GM03348 (cell line): ENCODE measurements at places on chromosomes 4 and X.

DNA sequence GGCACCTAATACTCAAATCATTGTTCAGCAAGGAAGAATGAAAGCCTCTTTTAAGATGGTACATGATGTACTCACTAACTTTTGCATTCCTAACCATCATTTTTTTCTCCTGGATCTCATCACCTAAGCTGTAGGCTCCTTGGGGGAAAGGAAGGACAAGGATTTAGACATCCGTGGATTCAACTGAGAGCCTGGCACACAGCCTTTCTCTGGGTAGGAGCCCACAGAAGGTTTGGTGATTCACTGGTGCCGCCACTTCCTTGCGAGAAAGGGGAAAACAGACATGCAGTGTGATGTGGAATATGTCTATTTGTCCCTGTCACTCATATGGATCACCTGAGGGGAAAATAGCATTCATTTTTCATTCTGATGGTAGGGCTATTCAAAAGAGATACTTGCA lies 147.3 kb downstream of the PCDH7 start:
- no peak for DNase-seq

GRCh38 chrX:15549189-15550012 lies 48.8 kb downstream of the BMX start:
- no peak for DNase-seq

- DNase-seq = no peak
Measured at GRCh38 chr4:185560316-185560715, 25.0 kb upstream of the PDLIM3 start.

DNA sequence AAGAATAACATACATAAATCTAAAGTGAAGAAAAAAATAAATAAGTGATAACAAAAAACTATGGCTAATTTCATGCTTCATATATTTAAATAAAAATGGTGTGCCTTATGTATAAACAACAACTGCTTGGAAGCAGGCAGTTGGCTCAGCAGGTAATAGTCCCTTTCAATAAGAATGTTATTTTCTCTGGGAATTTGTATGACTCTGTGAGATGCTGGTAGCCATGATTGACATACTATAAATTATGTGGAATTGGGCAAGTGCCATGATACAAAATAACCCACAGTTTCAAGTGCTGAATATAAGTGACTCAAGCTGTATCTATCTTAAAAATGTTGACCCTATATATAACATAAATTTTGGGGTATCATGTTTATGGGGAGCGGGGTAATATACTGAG lies 546.5 kb downstream of the SPOCK3 start:
- no peak for DNase-seq

GRCh38 chr4:16757080-16757521 lies 141.3 kb downstream of the LDB2 start:
- DNase-seq = peak; percentile 66

DNA sequence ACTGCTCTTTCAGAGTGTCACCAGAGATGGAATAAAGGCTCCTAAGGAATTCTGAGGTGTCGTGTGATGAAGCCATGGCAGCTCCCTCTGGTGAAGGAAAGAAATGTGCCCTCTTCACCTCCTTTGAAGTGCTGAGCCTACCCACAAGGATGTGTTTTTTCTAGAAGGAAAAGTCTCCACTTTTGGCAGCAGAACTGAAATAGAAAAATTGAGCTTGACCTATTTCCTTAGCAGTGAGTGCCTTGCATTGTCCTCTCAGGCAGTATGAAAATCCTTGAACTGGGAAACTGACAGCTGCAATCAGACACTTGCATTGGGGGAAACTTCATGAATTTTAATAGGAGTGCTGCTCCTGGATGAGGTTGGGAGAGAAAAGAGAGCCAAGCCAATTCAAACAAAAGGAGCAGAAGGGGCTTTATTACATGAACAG lies 95.2 kb downstream of the DCLK2 start:
- no peak for DNase-seq

DNA sequence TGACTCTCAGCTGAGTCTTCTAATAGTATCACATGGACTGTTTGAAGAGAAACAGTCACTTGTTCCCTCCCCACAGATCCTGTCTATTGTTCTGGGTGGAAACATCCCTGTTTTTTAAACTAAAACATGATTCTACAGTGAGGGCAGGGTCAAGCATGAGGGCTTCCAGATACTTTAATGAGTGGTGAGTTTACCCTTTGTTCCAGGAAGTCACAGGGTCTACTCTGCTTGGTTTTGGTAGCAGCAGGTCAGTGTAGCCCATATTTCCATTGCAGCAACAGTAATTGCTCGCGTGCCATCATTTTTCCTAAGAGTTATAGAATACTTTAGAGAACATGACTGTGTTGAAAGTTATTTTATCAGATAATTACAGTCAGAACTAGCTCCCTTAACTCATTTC lies 87.4 kb downstream of the ZNF732 start:
- DNase-seq = no peak

- DNase-seq = no peak
Measured at GRCh38 chr4:3797831-3798790, 31.9 kb downstream of the ADRA2C start.

DNA sequence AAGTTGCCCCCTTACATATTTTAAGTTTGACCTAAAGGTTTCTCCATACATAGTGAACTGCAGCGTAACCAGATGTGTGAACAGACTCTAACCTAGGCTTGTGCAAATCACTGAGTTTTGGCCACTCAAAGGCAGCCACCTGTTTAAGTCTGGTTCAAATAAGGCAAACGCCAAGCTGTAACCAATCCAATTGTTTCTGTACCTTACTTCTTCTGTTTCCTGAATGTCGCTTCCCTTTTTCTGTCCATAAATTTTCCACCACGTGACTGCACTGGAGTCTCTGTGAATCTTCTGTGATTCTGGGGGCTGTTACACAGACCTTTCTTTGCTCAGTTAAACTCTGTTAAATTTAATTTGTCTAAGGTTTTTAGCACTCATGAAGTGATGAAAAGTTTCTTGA lies 618.8 kb downstream of the GLUD2 start:
- DNase-seq = no peak

DNA sequence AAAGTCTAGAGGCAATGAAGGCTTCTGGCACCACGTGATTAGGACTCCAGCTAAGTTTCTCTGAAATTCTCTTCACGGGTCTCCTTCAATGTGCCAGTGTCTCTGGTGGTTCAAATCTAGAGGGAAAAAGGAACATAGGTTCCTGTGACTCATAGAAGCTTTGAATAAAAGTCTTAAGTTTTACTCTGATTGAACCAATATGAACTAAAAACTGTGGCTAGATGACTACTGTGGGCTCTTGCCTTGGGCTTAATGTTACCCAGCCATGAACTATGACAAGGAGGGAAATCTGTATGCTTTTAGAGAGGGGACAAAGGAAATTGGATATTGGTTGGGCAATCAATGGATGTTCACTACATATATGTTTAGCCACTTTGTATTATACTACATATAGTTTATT lies 49.9 kb upstream of the TEX13D start:
- DNase-seq = no peak

DNA sequence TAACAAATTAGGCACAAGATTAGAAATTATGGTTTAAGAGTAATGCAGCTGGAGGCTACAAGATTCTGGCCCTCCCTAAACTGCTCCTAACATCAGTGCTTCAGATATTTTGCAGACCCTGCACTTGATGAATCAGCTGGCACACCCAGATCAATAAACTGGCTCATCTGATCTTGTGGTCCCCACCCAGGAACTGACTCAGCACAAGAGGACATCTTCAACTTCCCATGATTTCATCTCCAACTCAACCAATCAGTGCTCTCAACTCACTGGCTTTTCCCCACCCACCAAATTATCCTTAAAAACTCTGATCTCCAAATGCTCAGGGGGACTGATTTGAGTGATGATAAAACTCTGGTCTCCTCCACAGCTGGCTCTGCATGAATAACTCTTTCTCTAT lies 21.7 kb upstream of the TMEM33 start:
- DNase-seq = no peak
